Inflammatory macrophage (primary cell): ENCODE measurements at places on chromosomes 3 and 15.

- no peak for DNase-seq
These were observed 67.4 kb downstream of the CBLB start for GRCh38 chr3:105801397-105801796.

DNA sequence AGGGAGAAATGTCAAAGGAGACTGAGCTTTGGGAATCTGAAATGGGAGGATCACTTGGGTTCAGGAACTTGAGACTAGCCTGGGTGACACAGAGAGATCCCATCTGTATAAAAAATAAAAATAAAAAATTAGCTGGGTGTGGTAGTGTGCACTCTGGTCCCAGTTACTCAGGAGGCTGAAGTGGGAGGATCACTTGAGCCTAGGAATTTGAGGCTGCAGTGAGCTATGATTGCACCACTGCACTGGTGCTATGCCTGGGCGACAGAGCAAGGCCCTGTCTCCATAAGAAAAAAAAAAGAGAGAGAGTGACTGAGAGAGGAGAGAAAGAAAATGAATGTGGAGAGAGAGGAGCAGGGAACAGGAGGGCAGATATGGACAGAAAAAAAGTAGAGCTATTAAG is 72.8 kb downstream of the SENP2 start:
- DNase-seq: no peak

GRCh38 chr3:48398701-48399386 is 26.8 kb downstream of the FBXW12 start:
- no peak for DNase-seq

GRCh38 chr15:49895347-49896223 is 223.4 kb downstream of the ATP8B4 start:
- DNase-seq: no peak

DNA sequence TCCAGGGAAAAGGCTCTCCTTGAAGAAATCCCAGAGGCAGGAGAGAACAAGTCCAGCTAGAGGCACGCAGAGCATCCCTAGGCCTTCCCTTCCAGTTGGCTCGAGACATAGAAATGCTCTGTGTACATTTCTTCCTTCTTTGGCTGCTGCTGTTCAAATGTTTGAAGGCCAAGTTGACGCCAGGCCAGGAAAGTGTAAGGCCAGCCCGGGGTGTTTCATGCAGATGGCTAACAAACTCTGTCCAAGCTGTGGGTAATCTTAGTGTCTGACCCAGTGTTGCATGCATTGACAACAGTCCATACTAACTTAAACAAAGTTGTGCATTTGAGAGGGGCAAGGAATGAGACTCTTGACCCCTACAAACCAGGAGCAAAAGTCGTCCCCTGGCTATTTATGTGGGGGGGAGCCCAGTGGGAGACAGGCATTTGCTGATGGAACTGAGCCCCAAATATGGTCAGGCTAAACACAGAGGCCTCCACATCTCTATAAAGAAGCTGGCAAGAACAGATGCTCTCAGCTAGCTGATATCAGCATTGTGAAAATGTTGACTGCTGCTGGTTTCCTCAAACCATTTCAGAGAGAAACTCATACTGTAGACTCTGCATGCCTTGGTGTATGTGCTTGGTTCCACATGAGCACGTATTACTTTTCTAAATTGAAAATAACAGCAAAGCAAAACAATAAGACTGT is 139.5 kb downstream of the ADAMTS9 start:
- no peak for DNase-seq

DNA sequence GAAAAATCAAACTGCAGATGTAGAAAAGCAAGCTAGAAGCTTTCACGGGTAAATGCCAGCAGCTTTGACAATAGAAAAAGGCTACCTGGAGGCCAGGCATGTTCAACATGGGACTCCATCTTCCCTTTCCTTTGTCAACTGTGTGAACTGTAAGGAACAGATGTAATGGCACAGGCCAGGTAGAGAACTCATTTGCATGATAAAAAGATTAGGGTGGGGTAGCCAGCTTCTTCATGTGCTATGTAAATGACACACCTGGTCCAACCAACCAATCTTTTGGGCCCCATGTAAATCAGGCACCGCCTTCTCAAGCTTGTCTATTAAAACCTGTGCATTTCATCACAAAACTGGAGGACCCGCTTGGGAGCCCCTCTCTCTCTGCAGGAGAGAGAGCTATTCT is 686.5 kb upstream of the GOLIM4 start:
- DNase-seq: no peak

GRCh38 chr15:90994059-90994416 is 297 bp downstream of the PRC1 start:
- no peak for DNase-seq

GRCh38 chr15:74315626-74316025 is 51.8 kb downstream of the CYP11A1 start:
- no peak for DNase-seq

- DNase-seq: no peak
These were observed 106.2 kb upstream of the MCTP2 start for GRCh38 chr15:94125156-94125555.

- no peak for DNase-seq
These were observed 84.5 kb upstream of the PLSCR4 start for GRCh38 chr3:146335386-146335785.
